Effector memory CD8-positive, alpha-beta T cell (primary cell): ENCODE measurements at places on chromosomes 4 and X.

DNA sequence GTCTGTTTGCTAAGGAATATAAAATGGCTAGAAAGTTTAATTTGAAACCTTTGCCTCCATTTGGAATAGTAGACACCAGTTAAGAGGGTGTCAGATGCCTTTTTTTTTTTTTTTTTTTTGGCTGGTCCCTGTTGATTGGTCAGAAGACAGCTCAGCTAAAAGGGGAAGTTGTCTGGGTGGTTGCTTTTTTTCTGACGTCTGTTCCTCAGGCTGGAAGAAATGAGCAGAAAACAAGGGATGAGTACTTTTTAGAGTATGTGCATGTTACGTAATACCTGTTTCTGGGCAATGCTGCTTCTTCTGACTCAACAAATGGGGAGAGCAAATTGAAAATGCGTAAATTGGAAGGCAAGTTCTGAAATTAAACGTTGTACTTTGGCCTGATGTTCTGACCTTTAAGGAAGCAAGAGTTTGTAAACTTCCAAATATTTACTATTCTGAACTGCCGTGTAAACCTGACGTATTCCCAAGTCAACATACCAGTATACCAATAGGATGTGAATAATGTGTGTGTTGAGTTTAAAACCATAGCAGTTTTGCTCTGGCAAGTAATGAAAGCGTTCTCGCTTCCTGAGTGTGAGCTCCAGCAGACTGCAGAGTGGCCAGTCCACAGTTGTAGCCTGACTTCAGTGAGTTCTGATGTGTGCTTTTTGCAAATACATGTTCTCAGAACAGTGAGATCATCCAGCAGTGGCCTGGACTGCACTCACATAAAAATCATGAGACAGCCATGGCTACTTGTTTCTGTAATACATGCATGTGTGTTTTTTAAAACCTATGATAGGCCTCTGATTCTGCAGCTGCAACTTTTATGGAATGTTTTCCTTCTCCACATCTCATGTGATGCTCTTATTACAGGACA is 1.7 kb downstream of the SAT1 start:
- peak overlapping the region; percentile 96 for H3K4me3 ChIP-seq
- peaks cover 25% of the 10 kb centered on the region for H3K4me1 ChIP-seq
- H3K27me3 ChIP-seq: no peaks in the 10 kb centered on the region
- H3K27ac ChIP-seq: peak overlapping the region; percentile 95

DNA sequence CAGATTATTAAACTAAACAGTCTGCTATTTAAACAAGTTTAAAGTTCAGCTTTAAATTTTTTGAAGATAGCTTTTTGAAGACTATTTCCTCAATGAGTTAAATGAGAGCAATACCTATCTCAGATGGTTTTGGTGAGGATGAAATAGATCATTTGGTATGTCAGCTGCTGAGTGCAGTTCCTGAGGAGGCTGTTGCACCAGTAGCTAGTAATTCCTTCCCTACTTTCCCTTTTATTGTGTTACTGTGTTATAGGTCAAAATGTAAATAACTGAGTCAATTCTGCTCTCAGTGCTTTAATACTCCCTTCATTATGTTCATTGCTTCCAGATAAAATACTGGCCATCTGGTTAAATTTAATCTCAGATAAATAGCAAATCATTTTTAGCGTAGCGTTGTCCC is 48.6 kb downstream of the BMPR1B start:
- no peaks in the 10 kb centered on the region for H3K4me1 ChIP-seq
- no peak overlapping the region for H3K4me3 ChIP-seq
- no peaks in the 10 kb centered on the region for H3K27me3 ChIP-seq
- no peaks in the 10 kb centered on the region for H3K36me3 ChIP-seq

- no peaks in the 10 kb centered on the region for H3K27me3 ChIP-seq
- DNase-seq: no peak
- H3K36me3 ChIP-seq: no peaks in the 10 kb centered on the region
- H3K27ac ChIP-seq: no peak overlapping the region
- H3K4me1 ChIP-seq: no peaks in the 10 kb centered on the region
These were observed 59.4 kb upstream of the SLC7A11 start for GRCh38 chr4:138301536-138301935.

GRCh38 chrX:68827848-68828624 is 785 bp upstream of the EFNB1 start:
- peaks cover 5% of the 10 kb centered on the region for H3K36me3 ChIP-seq
- H3K27ac ChIP-seq: peak overlapping the region; percentile 68
- DNase-seq: peak; percentile 70
- peaks cover 15% of the 10 kb centered on the region for H3K4me1 ChIP-seq
- H3K27me3 ChIP-seq: no peaks in the 10 kb centered on the region

DNA sequence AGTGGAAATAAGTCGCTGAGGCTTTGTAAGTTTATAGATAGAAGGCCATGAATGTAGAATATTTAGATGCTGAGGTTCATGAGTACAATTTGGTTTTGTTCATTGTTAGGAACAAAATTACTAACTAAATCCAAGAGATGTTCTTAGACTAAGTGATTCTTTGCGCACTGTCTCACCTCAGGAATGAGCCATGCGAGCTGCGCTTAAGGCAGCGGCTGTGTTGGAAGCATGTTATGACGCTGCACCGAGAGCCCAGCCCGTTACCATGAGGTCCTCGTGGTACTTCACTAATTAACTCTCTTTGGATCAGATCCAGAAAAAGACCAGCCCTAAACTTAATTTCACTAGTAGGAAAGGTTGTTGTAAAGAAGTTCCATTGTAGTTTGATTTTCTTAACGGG is 166.2 kb downstream of the RAPGEF2 start:
- H3K27ac ChIP-seq: no peak overlapping the region
- H3K27me3 ChIP-seq: no peaks in the 10 kb centered on the region
- no peak overlapping the region for H3K4me3 ChIP-seq
- peaks cover 25% of the 10 kb centered on the region for H3K4me1 ChIP-seq
